ENCODE measurements at places on chromosomes 6 and 20.
A peak's percentile ranks its signal among the peaks of the same experiment; 100 is the strongest.

DNA sequence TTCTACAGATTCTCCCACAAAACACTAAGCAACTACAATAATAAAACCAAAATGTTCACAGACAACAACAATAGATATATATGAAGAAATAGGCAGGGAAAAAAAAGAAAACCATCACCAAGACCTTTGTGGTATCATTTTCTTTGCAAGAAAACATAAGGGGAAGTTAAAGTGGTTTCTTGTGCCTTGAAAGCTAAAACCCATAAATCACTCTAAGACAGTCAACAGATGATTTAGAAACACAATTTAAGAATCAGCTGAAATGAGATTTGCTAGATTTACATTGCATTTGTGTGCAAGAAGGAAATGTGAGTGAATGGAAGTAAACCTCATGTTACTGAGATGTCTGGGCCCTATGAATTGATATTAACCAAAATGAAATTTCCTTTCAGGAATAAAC lies 1265.4 kb upstream of the GJE1 start:
- DNase-seq: no peak

DNA sequence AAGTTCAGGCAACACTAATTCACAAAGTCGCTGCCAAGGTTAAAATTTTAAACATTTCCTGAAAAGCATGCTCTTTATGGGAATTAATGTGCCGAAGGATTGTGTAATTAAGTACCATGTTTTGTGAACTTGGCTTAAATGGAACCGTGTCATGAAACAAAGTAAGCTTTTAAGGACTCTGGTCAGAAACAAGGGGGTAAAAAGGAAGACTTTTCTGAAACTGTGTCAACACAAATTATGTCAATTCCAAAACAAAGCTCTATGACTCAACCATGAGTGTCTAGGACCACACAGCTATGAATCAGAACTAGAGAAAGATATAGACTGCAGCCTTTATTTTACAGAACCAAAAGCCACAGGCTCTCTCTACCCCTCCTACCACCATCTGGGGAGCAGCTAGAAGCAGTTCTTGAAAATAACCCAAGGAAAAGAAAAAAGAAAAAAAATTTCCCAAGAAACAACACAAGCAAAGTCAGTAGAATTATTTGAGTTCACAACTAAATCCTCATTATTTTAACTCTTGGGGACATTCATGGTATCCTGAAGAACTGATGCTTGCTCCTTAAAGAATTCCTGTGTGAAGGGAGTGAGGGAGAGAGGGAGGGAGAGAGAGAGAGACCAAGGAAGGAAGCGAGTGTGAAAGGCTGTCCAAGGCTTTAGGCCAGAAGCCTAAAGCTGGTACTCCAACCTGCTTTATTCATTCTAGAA lies 81.9 kb downstream of the ZMYND8 start:
- peak; percentile 58 for DNase-seq

GRCh38 chr6:133973109-133973971 lies 20.3 kb downstream of the TBPL1 start:
- DNase-seq: no peak

GRCh38 chr6:158783851-158784250 lies 35.3 kb downstream of the EZR start:
- DNase-seq: no peak

- DNase-seq: no peak
Measured at GRCh38 chr20:23612396-23612795, 6.7 kb upstream of the CST9 start.

DNA sequence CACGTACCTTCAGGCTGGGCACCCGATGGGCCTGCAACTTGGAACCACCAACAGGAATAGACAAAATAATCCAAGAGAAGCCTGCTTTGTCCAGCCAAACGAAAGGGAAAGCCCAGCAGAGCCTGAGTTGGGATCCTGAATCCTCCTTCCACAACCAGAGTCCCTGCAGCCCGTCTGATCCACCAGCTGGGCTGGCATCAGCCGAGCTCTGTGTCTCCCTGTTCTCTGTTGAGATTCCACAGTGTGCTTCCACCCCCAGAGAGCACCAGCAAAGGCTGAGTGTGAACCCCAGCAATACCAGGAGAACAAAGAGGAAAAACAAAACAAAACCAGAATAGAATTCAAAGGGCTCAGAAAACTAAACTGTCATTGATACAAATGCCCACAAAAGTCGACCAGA lies 104.2 kb upstream of the PRND start:
- no peak for DNase-seq

DNA sequence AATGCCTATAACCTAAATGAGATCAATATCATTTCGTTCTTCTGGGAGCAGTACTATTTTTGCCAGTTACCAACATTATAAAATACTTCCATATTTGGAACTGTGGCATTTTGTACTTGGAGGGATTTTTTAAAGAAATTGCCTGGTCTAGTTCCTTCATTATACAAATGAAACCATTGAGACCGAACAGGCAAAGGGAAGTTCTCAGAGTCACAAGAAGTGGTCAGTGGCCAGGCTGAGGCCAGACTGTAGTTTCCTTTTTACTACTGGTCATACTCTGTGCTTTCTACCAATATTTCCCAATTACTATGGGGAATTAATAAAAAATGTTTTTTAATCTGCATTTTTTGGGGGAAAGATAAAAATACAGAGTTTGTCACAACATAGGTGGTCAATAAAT lies 332.0 kb downstream of the NRN1 start:
- no peak for DNase-seq

DNA sequence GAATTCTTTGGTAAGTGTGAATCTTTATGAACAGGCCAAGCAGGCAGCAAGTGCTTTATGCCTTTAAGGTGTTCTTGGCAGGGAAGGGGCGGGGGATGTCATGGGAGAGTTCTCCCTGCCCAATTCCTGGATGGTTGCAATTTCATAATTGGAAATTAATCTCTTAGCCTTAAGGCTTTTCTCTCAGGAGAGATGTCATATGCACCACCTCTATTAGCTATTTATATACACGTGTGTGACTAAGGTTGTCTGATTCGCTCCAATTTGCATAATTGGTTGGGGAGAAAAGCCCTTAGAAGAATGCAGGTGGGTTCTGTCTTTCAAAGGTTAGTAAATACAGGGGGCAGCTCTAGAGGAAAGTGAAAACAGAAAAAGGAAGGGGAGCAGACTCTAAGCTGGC lies 5.2 kb upstream of the ENPP5 start:
- no peak for DNase-seq

- no peak for DNase-seq
Measured at GRCh38 chr20:24001712-24002405, 13.3 kb upstream of the GGTLC1 start.
